ENCODE measurements at places on chromosomes 4 and X.

- peak; percentile 11 for DNase-seq
These were observed 239.6 kb downstream of the GRXCR1 start for GRCh38 chr4:43132010-43132582.

- no peak for DNase-seq
These were observed 111.7 kb downstream of the SNCA start for GRCh38 chr4:89725268-89725667.

- no peak for DNase-seq
These were observed 176.2 kb upstream of the LNX1 start for GRCh38 chr4:53767482-53767881.

DNA sequence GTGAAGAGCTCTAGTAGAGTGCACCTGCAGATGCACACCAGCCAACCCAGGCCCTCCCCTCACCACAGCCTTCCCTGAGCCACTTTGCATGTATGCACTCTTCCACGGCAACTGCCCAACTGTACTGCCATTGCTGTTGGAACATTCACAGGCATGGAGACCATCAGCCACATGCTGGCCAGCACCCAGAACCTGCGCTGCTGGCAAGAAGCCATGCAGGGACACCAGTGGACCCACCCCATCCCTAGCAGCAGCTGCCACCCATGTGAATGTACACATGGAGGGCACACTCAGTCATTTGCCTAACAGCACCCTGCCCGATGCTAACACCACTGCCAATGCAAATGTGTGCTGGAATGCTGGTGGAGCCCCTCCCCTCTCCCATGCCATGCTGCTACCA, 35.6 kb downstream of the FAM47B start:
- no peak for DNase-seq

GRCh38 chrX:7889135-7889534, 38.1 kb downstream of the PNPLA4 start:
- DNase-seq, result no peak

DNA sequence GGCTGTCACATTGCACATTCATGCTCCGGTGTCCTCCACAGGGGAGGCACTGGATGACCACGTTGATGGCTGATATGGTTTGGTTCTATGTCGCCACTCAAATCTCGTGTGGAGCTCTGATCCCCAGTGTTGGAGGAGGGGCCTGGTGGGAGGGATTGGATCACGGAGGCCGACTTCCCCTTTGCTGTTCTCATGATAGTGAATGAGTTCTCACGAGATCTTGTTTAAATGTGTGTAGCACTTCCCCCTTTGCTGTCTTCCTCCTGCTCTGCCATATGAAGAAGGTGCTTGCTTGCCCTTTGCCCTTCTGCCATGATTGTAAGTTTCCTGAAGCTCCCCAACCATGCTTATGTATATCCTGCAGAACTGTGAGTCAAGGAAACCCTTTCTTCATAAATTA, 22.3 kb upstream of the NAT8L start:
- no peak for DNase-seq

GRCh38 chr4:110270492-110271197, 72.2 kb upstream of the ELOVL6 start:
- no peak for DNase-seq

GRCh38 chr4:26751838-26752237, 108.8 kb upstream of the STIM2 start:
- no peak for DNase-seq

DNA sequence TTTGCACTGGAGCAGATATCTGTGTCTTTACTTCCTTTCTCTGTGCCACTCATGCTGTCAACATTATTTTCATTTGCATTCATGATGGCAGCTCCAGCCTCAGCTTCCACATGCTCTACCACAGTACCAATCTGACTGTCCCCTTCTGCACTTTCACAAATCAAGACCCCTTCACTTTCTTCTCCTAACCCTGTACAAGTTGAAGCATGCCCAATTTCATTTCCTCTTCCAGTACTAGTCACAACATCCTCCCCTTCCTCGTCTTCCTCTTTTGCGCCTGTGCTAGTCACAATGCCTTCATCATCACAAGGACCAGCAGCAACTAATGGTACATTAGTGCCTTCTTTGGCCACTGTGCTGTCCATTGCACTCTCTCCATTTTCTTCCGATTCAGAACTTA, 26.5 kb downstream of the BOD1L1 start:
- no peak for DNase-seq

GRCh38 chr4:14920237-14920636, 82.0 kb upstream of the CPEB2 start:
- DNase-seq, result no peak

DNA sequence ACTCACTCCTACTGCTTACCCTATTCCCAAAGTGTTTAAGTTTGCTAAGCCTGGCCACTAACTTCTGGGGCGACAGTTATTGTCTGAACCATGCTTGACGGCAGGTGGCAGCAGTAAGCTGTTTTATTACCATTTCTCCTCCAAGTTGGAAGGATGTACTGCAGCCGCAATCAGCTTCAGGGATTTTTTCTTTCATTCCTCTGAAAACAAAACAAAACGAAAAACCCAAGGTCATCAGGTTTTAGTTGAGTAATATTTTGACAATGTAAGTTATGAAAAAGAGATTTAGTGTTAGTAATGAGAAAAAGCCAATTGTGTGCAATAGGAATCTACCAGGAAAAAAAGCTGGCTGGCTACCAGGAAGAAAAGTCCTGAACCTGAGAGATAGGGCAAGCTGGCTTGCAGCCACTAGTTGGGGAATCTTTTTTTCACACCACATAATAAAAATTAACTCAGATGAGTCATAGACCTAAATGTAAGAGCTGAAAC, 13.2 kb upstream of the RAB9B start:
- DNase-seq, result peak; percentile 36

DNA sequence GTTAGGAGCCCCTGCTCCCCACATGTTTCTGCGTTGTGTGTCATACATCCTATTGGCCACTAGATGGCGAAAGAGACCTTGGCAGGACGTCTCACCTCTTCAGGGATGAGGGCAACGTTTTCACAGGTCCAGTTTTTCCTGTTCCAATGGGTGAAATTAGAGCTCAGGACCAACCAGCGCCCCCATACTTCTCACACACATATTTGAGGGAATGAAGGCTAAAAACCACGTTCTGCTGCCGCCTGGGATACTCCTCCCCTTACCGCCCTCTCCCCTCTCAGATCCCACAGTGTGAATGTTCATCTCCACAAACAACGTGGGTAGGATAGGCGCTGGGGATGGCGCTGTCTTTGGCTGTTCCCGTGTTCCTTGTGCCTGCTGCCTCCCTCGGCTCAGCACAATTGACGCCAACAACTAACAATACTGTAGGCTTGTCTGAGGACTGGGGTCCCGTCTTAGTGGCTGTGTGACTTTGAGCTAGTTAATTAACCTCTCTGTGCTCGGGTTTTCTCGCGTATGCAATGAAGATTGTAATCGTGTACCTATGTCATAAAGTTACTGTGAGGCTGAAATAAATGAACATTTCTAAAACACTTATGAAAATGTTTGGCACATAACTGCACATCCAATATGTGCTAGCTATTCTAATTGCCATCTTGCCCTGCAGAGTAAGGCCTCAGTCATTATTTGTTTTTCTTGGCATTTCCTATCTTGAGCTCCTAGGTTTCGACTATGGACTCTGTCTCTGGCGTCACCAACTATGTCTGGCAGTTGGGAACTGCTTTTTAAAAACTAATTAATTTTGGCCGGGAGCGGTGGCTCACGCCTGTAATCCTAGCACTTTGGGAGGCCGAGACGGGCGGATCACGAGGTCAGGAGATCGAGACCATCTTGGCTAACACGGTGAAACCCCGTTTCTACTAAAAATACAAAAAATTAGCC, 181.3 kb upstream of the STK26 start:
- DNase-seq, result no peak

DNA sequence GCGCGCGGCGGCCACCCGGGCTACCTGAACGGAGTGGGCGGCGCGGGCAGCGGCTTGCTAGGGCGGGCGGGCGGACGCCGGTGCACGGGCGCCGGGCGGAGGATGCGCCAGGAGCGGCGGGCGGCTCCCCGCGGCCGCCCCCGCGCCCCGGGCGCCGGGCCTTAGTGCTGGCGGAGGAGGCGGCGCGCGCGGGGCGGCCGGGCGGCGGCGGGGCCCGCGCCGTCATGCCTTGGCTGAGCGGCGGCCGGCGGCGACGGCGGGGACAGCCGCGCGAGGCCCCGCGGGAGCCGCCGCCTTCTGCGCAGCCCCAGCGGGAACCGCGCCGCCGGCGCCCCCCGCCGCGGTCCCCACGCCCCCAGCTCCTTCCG, 48.2 kb downstream of the CLDN34 start:
- DNase-seq, result no peak

DNA sequence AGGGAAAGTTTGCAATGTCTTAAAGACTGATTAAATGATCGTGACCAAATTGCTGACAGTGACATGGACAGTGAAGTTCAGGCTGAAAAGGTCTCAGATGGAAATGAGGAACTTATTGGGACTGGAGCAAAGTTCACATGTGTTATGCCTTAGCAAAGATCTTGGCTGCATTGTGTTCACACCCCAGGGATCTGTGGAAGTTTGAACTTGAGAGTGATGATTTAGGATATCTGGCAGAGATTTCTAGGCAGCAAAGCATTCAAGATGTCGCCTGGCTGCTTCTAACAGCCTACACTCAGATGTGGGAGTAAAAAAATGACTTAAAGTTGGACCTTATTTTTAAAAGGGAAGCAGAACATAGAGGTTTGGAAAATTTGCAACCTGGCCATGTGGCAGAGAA, 21.4 kb downstream of the SCARB2 start:
- DNase-seq, result no peak

DNA sequence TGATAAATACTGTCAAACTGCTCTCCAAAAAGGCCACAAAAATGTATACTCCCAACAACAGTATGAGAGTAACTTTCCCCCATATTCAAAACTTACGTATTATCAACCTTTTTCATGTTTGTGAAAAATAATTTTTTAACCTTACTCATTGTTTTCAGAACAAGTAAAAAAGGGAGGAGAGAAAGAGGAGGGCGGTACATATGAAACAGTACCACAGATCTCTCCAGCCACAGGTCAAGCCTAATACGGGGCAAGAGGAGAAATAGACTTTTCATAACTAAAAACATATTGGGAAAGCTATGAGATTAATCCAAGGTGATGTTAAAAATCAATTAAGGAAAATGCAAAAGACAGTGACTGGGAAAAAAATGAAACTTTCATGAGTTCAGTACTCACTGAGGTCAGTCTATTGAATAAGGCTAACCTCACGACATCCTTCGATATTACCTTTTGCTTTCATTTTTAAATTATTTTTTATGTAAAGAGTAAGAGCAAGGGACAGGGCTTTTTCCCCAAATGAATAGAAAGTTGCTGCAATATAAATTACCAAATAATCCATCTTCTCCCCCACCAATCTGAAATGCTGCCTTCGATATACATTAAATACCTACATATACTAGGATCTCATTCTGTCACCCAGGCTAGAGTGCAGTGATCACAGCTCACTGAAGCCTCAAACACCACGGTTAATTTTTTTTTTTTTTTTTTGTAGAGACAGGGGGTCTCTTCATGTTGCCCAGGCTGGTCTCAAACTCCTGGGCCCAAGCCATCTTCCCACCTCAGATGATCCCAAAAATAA, 25.3 kb downstream of the FBXW7 start:
- DNase-seq, result no peak

DNA sequence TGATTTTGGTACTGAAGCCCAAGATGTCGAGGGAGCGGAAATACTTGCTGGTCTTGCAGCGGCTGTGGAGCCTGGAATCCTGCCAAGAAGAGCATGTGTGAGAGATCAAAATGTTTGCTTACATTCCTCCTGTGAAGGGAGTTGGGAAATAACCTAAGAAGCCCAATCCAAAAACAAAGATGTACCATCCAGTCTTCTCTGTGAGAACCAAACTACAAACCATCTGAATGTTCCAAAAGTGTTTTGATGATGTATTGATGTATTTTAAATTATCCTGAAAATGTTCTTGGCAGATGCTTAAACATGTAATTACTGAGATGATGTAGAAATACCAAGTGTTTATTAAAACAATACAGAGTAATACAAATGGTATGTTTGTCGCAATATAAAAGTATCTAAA, 10.1 kb upstream of the ADH1A start:
- DNase-seq, result no peak

DNA sequence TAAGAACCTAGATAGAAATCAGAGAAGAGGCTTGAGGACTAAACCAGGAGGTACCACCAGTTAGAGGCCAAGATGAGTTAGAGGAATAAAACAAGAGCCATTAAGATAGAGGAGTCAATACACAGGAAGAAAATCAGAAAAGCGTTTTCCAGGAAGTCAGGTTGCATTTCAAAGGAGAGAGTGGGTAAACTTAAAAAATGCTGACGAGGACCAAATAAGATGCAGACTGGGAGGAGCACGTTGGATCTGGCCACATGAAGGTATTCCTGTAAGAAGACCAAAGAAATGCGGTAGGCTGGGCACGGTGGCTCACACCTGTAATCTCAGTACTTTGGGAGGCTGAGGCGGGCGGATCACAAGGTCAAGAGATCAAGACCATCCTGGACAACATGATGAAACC, 533.1 kb upstream of the TENM3 start:
- DNase-seq, result no peak

DNA sequence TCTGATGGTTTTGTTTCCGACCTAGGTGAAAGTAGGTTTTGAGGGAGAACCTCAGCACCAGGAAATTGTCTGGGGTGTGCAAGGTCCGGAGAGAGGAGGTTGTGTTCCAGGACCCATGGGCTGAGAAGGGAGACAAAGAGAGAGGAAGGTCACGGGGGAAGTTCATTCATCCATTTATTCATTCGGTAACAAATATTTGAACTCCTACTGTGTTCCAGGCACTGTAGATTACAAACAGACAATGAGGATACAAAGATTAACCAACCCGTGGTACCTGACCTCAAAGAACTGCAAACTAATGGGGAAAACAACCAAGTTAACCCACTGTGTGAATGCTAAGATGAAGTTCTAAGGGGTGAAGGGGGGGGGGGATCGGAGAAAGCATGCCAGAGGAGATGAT, 1.8 kb upstream of the GPC3 start:
- DNase-seq, result no peak

DNA sequence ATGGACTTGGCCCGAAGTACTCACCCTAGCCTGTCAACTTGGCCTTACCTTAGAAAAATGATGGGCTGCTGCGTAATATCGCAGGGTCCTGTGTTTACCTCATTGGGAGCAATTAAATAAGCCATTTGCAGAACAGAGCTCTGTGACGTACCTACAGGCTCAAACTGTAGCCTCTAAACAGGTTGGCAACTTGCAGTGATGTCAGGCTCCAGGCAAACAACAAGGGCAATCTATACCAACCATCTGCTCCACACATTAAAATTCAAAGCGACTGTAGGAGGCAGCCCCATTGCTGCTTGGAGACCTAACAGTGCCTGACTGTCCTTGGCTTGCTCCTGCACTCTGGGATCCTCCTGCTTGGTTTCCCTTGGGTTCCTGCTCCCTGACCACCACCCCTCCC, 17.2 kb downstream of the VGLL1 start:
- no peak for DNase-seq

DNA sequence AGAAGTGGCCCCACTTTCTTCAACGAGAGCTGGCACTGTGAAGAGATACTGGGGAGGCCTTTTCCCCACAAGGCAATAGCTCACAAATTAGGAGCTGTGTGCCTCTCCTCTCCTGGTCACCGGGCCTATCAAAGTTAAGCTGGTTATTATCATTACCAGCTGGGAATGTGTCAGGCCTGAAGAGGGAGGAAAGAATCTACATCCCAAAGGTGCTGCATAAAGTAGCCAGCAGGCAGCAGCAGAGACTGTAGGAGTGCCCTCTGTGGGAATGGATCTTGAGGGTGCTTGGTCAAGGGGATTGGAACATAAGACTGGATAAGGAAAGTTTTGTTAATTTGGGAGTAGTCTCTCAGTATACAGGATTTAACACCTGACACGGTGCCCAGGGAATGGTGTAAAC, 9.1 kb upstream of the TMPRSS11D start:
- DNase-seq, result no peak
